ENCODE measurements at places on chromosomes 13 and 19.

DNA sequence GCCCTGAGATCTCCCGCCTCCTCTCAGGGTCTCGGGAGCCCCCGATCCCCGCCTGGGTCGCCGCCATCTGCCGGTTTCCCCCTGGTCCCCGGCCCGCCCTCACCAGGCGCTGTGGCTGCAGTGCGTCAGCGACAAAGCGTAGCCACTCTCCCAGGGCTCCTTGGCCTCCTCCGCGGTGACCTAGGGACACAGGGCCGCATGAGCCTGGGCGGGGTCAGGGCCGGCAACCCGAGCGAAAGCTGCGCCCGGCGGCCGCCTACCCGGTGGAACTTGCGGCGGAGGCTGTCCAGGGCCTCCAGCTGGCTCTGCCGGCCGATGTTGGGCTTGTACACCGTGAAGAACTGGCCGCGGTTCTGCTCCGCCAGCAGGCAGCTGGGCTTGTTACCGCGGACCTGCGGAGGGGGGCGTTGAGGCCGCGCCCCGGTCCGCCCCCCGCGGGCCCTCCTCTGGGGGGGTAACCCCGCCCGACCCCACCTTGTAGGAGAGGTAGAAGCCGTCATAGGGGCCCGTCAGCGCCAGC, 5.3 kb downstream of the GPX4 start:
- no peak for DNase-seq

DNA sequence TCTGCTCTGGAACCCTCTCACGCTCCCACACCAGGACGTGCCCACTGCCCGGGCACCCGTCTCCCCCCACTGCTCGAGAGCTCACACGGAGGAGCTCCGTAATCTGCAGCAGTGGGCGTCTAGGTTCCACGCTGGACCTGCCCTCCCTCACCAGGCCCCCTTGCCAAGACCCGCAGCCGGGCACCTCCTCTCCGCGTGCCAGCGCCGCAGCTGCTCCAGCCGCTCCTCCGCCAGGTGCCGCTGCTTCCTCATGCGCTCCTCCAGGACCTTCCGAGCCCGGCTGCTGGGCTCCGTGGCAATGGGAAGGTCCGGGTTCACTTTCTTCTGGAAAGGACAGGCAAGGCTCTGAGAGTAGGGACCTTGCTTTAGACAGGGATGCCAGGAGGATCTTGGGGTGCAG, 35.0 kb upstream of the MATK start:
- DNase-seq = no peak

DNA sequence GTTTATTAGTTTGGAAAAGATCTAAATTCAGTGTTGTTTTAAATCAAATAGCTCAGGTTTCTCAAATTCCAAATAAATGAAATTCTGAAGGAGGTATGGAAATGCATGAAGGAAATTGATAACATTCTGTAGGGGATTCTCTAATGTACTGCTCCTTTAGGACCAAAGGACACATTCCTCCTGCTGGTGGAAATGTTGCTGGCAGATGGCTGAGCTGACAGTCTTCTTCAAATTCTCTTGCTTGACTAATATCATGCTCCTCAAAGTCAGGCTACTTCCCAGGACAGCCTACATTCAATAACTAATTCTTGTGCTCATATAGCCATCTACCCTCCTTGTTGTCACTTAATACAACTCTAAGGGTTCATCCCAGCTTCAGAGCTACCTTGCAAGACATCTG, 1118.5 kb downstream of the PCDH9 start:
- no peak for DNase-seq

DNA sequence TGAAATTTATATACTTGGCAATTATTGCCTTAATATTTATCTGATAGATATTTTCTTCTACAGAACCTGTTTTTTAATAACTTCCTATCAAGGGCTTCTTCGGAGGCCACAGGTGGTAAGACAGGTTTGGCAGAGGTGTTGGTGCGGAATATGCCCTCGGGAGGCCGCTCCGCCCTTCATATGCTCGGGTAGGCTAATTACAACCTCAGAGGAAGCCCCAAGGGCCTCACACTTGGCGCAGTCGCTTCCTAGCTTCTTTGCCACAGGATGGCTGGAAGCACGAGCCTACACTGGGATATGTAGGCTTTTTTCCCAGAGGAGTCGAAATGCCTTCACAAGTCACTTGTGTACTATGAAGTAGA, 68.8 kb downstream of the LMO7 start:
- DNase-seq = no peak

GRCh38 chr19:1997353-1998233, 17.9 kb downstream of the BTBD2 start:
- DNase-seq = no peak

GRCh38 chr19:19151418-19151817, 13.1 kb upstream of the TMEM161A start:
- no peak for DNase-seq

DNA sequence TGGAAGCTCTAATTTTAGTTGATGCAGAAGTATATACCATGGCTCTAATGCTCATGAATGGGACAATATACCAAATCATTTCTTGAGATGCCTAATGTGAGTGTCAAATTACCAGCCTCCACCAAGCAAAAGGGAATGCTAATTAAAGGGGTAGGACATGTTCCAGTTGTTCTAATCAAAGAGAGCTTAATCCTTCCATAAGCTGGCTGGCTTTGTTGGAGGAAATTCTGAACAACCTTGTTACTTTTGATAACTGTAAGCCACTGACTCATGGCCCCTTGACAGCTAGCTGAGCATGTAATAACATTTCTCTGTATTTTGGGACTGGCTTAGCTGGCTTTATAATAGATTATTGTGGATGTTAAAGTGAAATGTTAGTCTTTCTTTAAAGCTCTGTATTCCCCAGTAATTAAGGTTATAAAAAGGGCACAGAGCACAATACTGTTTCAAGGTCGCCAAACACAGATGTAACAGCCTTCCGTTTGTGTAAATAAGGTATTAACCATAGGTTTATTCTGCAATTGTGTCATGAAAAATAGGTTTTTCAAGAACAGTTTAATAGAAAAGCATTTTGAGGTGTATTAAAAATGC, 1194.0 kb downstream of the PCDH9 start:
- DNase-seq = no peak

DNA sequence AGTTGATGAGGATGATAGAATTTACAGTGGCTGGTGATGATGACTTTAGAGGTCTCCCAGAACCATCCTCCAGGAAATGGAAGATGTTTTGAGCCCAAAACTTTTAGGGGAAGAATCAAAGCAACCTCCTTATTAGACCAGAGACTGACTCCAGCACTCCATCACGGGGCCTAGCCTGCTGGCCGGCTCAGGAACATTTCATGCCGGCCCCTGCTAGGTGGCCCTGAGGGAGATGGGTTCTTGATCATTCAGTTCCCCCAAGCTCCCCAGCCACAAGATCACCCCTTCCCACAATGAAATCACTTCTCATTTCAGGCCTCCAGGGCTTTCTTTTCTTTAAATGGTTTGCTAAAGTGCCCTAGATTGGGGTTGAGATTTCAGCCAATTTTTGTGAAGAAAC, 79.7 kb upstream of the SIAH3 start:
- DNase-seq = no peak

- no peak for DNase-seq
Measured at GRCh38 chr19:24140099-24140498, 53.1 kb downstream of the ZNF254 start.

DNA sequence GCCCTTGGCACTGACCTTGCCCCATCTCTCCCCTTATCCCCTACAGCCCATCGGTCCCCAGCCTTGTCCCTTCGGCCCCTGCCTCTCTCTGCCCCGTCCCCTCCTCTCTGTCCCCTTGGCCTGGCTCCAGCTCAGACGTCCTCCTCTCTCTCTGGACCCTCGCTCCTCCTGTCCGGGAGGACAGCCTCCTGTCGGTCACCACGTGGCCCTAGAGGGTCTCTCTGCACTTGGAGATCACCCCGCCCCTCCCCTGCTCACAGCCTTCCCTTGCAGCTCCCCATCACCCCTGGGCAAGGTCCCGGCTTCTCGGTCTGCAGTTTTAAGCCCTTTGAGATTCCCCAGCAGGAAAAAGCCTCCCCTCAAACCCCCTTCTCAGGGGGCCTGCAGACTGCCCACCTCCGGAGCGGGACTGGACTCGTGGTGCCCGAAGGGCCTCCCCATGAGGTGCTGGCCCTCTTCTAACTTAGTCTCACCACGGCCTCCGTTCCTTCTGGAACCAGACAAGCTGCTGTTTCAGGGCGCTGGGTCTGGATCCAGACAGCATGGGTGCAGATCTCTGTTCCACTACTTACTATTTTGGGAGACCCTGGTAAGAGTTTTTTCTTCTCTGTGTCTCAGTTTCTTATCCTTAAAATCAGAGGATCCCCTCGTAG, 3.3 kb upstream of the KLK15 start:
- no peak for DNase-seq

DNA sequence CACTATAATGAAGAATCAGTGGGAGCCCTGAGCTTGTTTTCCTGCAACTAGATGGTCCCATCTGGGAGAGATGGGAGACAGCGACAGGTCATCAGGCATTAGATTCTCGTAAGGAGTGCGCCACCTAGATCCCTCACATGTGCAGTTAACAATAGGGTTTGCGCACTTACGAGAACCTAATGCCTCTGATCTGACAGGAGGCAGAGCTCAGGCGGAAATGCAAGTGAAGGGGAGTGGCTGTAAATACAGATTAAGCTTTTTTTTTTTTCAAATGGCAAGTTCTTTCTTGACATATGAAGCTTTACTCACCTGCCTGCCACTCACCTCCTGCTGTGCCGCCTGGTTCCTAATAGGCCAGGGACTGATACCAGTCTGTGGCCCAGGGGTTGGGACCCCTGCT, 14.4 kb downstream of the CDC16 start:
- DNase-seq = no peak

- DNase-seq = no peak
Measured at GRCh38 chr13:113788413-113789135, 29.5 kb downstream of the TMEM255B start.

GRCh38 chr13:94708031-94708859, 4.1 kb downstream of the SOX21 start:
- DNase-seq = no peak

DNA sequence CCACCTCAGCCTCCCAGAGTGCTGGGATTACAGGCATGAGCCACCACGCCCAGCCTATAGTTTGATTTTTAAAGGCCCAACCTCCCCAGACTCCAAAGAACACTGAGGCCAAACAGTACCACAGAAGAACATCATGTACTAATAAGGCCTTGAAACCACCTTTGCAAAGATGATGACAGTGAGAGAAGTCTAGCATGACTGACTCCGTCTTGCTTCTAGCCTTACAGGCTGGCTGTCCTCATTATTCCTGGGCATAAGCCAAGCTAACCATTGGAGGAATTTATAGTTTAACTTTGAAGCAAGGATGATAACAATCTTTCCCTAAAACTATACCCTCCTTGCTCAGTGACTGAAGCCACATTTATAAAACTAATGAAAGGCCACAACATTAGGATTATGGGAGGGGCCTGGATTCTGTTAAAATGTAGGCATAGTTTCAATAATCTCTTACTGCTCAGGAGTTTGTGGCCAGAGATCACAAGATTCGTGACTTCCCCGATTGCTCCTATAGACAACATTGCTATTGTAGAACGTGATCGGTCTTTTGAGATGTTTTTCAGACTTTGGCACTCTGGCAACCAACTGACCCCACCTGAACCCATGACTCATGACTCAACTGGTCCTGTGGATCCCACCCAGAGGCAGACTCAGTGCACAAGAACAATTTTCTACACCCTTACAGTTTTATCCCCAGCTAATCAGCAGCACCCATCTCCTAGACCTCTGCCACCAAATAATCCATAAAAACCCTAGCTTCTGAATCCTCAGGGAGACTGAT, 17.6 kb downstream of the GPR42 start:
- DNase-seq = no peak

GRCh38 chr13:44331912-44332851, 41.4 kb upstream of the SERP2 start:
- DNase-seq = no peak
